ENCODE measurements at places on chromosomes 12 and 14.
A peak's percentile ranks its signal among the peaks of the same experiment; 100 is the strongest.

DNA sequence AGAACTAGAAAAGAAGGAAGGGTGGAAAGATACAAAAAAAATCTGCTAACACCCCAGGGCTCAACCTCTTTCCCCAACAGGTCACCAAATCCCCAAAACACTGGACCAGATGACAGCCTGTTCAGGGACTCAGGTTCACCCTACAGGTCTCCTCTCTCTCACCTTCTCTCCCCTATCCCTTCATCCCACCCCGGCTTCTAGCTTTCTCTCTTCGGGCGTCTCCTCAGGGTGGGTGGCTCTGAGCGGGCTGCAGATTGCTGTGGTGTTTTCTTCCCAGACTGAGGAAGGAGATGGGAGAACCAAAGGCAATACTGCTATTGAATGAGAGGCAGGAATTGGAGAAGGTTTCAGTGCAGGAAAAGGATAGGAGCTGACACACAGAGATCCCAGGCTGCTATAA is 39.3 kb downstream of the ANO2 start:
- no peak for DNase-seq

DNA sequence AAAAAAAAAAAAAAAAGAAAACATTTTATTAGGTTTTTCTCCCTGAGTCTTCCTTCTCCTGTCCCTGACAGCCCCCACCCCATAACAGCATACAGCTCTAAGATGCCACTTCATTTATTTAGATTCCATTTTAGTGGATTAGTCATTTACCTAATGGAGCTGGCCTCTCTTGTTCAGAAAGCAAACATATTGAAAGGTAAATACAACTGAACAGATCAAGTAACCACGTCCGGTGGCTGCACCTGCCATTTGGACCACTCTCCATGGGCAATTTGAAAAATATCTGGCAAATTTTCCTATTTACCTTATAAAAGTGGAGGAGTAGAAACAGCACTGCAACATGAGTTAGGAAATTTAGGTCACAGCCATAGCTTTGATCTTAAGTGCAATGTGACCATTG is 254.6 kb downstream of the C12orf42 start:
- peak; percentile 95 for DNase-seq

DNA sequence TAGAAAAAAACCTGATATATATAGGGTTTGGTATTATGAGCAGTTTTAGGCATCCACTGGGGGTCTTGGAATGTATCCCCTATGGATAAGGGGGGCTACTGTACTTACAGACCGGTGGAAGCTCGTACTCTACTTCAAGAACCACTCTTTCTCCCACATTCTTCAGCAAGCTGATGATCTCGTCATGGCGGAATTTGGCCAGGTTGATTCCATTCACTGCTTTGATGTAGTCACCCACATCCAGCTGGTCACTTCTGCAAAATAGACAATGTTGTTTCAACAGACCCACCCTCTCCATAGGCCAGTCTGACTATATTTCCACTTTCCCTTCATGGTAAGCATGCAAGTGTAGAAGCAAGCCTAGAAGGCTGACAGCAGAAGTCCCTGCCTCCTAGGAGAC is 139.9 kb downstream of the GRIP1 start:
- DNase-seq = no peak

- no peak for DNase-seq
Measured at GRCh38 chr12:95881331-95881955, 22.7 kb downstream of the SNRPF start.

DNA sequence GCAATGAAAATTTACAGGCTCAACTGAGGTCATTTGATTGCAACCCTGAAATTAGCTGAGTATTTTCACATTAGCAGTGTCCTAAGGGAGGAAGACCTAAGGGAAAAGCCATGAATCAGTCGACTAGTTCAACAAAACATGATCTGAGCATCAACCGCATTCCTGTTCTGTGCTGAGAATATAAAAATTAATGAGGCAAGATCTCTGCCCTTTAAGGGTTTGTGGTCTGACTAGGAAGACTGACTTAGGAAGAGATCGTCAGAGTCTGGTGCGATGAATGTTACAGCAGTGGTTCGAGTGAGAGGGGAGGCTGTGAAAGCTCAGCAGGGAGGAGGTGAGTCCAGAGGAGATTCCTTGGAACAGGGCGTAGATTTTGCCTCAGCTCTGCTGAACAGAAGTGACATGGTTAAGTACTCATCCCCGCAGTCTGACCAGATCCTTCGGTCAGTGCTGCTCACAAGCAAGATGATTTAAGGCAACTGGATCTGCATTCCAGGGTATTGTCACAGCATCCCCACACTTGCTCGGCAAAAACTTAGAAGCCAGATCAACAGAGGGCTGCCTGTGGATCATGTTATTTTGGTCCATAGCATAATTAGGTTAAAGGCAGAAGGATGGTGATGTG is 49.6 kb downstream of the BMAL2 start:
- no peak for DNase-seq

- DNase-seq = no peak
Measured at GRCh38 chr12:18283831-18284230, 22.5 kb downstream of the PIK3C2G start.

GRCh38 chr14:87705439-87705896 is 287.5 kb downstream of the GALC start:
- no peak for DNase-seq

- DNase-seq = no peak
Measured at GRCh38 chr12:56601503-56601902, 28.6 kb downstream of the BAZ2A start.

GRCh38 chr12:5691943-5692342 is 253.1 kb downstream of the ANO2 start:
- no peak for DNase-seq

DNA sequence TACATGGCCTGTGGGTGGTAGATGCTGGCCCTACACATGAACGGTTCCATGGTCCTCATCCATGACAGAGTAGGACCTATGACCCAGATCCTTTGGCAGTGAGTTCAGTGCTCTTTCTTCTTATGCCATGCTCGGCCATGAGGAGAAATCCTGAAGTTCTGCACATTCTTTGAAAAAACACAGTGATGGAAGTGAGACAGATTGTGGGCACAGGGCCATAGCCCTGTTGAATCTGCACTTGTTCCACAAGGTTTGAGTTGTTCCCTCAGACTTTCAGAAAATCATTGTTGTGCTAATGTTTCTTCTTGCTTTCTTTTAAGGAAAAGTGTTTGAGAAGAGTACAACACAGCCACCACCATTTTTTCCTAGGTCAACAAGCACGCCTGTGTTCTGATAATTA is 180.0 kb downstream of the C12orf75 start:
- no peak for DNase-seq

DNA sequence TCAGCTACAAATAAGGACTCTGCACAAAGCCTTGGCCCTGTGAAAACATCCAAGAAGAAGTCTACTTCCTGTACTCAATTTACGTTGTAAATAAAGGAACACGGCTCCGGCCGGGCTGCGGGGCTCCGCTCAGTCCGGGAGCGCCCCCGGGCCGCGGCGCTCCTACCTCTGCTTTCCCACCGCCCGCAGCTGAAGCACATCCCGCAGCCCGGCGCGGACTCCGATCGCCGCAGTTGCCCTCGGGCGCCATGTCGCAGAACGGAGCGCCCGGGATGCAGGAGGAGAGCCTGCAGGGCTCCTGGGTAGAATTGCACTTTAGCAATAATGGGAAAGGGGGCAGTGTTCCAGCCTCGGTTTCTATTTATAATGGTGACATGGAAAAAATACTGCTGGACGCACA is 502.3 kb upstream of the FOXG1 start:
- no peak for DNase-seq

DNA sequence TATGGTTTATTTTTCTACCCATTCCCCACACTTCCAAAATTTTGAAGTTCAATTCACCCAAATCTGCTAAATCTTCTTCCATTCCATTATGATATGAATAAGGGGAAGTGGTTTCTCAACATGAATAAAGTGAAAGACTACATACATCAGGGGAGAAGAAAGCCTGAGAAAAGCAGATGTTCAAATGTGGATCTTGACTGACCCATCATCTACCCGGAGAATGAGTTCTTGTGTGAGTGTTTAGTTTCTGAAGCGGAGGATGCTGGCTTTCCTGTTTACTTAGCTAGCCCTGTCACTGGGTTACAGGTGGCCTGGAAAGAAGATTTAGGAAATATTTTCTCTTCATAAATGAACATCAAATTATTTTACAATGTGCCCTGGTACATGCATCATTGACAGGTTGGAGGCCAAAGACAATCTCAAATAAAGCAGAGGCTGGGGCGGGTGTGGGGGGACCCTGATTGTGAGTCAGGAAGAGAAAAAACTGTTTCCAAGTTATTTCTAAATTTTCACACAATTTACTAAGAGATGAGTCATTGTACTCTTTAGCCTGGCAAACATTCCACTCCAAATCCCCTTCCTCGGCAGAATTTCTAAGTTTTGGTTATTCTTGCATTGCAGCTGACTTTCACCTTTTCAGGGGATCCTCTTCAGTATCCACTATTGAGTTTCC is 135.6 kb downstream of the SLC25A21 start:
- no peak for DNase-seq

DNA sequence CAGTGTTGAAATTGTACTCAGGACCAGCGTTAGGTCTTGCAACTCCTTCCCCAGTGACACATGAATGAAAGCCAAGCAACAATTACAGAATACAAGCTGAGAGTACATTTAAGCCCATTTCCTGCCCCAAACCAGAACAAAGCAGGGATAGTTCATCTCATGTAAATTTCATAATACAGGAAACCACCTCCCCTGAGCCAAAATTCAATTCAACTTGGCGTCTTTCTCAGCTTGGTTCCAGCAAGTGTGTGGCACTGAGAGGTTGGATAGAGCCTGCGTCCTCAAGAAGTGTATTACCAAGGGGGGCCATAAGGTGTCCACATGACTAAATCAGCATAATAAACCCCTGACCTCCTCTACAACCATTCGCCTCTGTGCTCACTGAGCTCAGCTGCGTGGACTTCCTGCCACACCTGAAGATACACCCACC is 278.9 kb upstream of the CRY1 start:
- no peak for DNase-seq
